Stimulated activated CD4-positive, alpha-beta T cell treated with anti-CD3 and anti-CD28 coated beads, Interleukin-4, amount 100 ng/mL, for 4 hours (primary cell): ENCODE measurements at places on chromosomes 4 and X.

- DNase-seq = no peak
Measured at GRCh38 chrX:38607976-38608375, 46.6 kb downstream of the TSPAN7 start.

DNA sequence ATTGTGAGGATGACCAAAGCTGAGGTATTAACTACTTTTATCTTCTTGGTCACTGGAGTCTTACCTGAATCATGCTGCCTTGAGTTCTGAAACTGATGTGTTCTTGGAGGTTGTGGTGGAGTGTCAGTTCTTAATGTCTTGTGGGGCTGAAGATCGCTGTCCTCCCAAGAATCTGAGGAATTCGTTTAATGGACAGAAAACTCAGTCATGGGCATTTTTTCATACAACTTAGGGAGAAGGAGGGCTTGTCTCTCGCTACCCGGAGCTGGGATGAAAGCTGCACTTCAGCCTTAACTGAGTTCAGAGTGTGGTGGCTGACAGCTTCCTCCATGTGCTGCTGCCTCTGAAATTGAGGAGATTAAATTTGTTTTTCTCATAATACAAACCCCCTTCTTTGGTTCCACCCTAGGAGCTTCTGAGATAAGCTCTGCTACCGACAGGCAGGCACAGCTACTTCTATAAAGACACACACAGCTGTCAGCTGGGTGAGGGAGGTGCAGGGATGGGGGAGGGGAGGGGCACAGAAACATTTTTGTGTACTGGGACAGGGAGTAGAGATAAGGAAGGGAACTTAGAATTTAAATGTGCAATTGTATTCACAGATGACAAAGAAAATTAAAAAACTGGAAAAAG lies 30.8 kb downstream of the RBBP7 start:
- no peak for DNase-seq

GRCh38 chrX:46279925-46280313 lies 265.3 kb downstream of the ZNF674 start:
- DNase-seq = no peak

DNA sequence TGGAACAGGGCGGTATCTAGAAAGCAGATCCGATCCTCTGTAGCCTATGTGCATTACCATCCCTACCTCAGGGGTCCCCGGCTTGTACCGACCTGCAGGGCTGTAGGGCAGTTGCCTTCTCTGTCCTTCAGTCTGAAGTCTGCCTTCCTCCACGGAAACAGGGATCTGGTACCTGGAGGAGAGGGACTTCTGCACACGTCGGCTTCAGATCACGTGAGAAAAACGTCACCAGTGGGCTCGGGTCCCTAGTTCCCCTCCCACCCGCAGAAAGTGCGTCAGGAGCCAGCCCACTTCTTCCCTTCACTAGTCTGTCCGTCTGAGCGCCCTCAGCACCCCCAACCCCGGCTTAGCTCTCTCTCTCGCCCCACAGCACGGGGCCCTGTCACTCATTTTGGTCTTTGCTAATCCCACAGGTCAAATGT lies at the start of gene TCEAL5:
Gene TCEAL5 (minus strand): TSS at position 170 of the 422 bp plus-strand sequence. CDS start 2,187 bp downstream, outside the sequence.
- DNase-seq = no peak

DNA sequence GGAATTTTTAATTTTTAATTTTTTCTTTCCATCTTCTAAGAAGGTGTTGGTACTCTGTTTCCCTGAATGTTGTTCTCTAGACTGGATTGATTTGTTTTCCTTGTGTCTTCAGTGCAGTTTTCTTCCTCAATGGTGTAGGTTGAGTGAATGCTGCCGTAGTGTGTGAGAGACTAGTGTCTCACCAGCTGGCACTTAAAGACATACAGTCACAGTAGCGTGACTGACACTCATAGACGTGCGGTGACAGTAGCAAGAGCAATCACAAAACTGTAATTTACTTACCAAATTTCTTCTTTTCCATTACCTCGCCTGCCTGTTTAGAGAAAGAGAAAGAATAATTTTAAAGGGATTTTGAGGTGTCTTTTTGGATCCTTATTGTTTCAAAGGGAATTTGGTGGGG lies 21.4 kb upstream of the PGM2 start:
- no peak for DNase-seq

- DNase-seq = no peak
Measured at GRCh38 chrX:26788402-26788998, 572.5 kb downstream of the MAGEB5 start.

DNA sequence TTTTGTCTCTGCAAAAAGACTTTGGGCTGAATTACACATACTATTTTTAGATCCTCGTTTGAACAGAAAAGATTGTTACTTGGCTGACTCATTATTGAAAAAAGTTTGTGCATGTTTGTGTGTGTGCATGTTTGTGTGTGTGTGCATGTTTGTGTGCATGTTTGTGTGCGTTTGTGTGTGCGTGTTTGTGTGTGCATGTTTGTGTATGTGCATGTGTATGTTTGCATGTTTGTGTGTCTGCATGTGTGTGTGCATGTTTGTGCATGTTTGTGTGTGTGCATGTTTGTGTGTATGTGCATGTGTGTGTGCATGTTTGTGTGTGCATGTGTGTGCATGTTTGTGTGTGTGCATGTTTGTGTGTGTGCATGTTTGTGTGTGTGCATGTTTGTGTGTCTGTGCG lies 201.1 kb upstream of the FAT1 start:
- DNase-seq = no peak

DNA sequence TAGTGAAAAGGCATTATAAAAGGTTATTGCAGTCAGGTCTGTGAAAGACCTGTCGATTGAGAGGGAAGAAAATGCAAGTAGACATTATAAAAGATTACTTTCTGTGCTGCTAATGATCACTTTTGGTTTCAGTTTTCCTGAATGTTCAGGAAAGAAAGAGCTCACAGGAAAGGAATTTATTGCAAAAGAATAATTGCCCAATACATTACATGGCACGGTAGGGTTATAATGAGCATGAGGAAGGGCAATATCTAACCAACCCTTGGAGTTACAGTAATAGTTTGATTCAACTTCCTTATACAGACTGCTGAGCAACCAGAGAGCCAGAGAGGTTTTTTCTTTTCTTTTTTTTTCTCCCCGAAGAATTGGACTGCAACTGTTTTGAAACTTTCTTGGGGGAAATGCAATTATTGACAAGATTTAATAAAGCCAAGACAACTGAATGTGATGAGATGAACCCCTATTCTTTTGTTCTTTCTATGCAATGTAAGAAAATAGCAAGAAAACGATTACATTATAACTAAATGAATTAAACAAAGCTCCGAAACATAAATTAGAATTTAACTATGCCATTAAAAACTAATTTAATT lies 247.0 kb downstream of the C4orf33 start:
- DNase-seq = no peak

GRCh38 chr4:26132858-26133257 lies 188.0 kb upstream of the RBPJ start:
- DNase-seq = no peak

GRCh38 chr4:165347647-165348569 lies 20.4 kb downstream of the MSMO1 start:
- DNase-seq = no peak

GRCh38 chr4:144547678-144548298 lies 98.2 kb upstream of the HHIP start:
- no peak for DNase-seq

DNA sequence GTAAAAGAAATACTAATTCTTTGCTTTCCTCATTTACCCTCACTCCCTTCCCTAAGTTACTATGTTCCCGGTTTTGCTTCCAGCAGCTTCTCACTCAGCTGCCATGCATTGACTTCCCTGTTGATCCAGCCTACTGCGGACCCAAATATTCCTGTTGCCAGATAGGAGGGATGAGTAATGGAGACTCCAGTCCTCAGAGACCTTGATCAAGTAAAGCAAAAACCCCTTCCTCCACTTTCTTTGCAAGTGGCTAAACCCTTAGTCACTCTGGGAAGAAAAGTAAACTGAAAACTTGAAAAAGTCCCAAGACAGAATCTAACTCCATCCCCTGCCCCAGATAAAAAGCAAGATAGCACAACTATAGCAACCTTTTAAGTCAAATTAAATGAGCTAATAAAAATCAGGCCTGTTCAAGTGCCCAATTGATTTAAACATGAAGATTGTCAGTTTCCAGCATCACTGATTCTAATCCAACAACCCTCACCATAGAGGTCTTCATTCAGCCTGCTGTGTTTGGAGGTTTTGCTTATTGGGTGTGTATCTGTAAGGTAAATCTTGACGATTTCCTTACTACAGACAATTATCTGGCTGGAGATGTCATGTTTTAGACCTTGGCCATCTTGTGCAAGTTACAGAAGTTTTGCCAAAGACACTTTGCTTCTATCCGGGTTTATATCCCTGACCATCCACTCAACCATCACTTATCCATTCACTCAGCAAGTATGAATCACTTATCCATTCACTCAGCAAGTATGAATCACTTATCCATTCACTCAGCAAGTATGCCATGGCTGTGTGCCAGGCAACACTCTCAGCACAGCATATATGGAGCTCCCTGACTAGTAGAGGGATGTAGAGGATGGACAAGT lies 17.6 kb downstream of the FGFBP1 start:
- no peak for DNase-seq

DNA sequence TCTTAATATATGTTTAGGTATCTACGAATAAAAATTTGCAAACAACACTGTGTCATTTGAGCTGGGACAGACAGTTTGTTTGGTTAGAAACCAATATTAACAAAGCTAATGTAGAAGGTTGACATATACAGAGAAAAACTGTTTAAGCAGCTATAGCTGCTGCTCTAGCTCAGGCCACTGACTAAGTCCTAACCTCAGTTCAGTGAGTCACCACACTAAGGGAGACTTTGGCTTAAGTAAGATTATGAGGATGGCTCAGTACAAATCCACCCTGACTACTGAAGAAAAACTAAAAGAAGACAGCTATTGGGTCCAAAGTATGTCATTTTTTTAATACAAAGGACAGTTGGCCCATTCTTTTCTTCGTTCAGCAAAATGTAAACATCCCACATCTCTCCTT lies 717.3 kb upstream of the ACTRT1 start:
- no peak for DNase-seq

DNA sequence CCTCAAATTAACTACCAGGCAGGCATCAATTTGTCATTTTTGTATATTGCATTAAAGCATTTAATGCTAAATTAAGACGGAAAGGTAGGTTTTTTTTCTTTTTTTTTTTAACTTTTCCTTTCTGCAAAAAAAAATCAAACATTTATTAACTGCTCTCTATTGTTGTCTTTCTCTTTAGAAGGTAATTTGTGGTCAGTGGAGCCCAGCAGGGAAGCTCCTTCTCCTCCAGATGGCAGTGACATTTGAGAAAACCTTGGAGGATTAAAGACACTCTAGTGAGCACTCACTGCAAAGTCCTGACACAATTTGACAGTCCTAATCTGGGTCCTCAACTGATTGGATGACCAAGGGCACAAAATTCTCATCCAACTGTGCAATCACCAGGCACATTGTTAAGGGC lies 102.4 kb downstream of the SLIT2 start:
- DNase-seq = no peak

DNA sequence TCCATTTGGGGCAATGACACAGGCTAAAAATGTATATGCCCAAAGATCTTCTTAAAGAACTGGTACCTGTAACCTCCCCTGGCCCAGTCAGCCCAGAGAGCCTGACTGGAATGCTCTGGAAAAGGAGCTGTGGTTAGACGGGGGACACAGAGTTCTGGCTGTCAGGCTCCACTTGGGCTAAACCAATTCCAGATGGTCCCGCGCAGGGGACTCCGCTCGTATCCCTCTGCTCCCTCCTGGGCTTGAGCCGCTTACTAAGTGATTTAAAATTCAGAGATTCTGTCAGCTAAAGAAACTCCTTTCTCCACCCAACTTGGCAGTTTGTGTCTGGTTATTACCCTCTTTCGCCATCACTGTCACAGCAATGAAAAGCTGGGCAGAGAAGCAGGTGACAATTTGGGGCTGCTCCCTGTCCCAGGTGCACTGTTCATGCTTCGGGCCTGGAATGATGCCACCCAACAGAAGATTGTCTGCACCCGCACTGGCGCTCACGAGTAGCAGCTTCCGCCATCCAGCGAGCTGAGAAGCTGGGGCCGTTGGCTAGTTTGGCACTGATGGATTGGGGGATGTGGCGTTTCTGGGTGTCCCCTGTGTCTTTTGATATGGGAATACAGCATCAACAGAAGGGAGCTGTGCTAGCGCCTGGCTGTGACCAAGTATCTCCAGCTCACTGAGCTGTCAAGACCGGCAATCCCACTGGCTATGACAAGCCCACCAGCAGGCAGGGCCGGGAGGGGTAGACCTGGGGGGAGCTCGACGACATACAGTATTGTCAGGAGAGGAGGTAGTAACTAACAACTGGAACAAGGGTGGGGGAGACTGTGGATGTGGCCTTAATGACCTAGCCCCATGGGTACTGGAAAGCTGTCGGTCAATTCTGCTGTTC lies 6.7 kb upstream of the IRAK1 start:
- no peak for DNase-seq
